GM12864 (cell line): ENCODE measurements at places on chromosomes 12 and 14.

DNA sequence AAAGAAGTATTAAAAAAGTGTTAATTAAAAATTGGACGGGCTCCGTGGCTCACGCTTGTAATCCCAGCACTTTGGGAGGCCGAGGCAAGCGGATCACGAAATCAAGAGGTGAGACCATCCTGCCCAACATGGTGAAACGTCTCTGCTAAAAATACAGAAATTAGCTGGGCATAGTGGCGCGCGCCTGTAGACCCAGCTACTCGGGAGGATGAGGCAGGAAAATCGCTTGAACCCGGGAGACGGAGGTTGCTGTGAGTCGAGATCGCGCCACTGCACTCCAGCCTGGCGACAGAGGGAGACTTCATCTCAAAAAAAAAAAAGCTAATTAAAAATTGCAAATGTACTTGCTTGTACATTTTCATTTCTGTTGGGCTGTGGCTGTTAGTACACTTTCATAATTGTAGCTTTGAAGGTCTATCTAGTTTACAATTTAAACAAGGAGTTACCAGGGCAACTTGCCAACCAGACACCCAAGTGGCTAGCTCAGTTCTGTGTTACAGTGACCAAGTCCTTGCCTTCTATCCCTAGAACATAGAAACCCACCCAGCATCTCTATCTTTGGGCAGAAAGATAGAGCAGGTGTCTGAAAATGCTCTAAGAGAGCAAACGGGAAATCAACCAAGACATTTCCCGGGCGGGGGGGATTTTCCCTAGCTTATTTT lies 1.2 kb downstream of the COA8 start:
- no peak for DNase-seq

DNA sequence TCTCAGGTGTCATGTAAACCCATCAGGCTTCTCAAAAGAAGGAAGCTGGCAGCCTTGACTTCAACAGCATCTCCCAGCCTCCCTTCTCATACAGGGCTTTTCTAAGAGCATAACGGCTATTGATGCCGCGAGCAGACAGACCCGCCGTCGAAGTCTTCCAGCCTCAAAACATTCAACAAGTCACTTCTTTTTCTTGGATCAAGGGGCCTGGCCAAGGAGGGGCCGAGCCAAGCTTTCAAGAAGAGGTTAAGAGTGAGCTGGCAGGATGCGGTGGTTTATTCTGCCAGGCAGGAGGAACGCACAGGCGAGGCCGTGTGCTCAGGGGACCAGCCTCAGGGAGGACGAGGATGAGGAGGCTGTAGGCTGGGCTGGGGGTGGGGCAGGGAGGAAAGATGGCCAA lies 102.9 kb upstream of the RFLNA start:
- no peak for DNase-seq

GRCh38 chr12:6200256-6201212 lies at the start of gene CD9:
TSS of gene CD9 (plus strand) at chr12:6200400. CDS start at chr12:6200500, 100 bp downstream.
- DNase-seq: no peak

GRCh38 chr12:10783252-10783651 lies 19.2 kb downstream of the TAS2R7 start:
- DNase-seq: no peak

DNA sequence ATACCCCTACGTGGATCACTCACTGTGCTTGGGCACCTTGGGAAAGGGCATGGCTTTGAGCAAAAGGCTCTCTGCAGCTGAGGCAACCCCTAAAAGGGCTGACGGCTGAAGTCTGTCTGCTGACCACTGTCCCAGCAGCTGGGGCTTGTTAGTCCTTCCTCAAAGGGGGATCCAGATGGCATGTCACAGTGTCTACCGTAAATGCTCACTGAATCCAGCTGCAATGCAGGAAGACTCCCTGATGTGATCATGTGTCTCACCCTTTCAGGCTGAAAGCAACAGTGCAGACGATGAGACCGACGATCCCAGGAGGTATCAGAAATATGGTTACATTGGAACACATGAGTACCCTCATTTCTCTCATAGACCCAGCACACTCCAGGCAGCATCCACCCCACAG lies 12.4 kb downstream of the OAS1 start:
- DNase-seq: no peak

GRCh38 chr12:52004042-52004648 lies 2.6 kb upstream of the TAMALIN start:
- DNase-seq: no peak

GRCh38 chr12:81962126-81962856 lies 203.1 kb upstream of the PPFIA2 start:
- no peak for DNase-seq

DNA sequence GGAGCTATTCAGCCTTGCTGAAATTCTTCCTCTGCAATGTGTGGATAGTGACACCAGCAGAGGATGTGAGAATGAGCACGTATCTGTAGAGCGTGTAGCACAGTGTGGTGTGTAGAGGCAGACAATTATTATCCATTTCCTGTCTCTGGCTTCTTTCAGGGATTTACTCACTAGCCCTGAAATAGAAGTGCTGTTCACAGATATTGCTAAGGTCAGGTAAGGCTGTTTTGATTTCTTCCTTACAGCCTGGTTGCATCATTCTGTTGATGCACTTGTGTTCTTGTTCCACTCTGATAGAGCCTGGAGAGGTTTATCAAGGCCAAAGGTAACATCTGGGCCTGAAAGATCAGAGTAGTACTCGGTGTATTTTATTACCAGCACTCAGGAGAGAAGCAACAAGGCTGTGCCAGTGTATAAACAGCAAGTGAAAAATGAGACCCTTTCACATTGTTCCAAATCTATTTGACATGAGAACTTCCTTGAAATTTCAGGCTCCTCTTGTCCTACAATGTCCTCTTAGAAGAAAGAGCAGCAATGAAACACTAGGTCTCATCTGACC lies 16.7 kb downstream of the ARG2 start:
- no peak for DNase-seq

DNA sequence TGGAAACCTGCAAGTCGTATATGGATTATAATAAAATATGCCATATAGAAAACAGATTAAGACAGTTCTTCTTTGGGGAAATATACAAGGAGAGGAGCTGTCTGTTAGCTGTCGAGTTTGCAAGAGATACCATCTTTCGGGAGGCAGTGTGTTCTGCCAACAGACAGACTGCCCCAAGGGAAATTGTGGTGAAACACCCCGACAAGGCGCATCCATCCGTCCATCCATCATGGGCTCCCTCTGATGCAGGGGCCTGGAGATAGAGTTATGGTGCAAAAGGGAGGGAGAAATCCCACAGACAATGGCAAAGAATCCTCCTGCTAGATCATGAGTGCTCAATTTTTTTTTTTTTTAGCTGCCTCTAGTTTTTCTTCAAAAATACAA lies 156.3 kb downstream of the DPF3 start:
- DNase-seq: no peak

- DNase-seq: peak; percentile 22
These were observed 4.7 kb upstream of the PSMA6 start for GRCh38 chr14:35287431-35288013.

DNA sequence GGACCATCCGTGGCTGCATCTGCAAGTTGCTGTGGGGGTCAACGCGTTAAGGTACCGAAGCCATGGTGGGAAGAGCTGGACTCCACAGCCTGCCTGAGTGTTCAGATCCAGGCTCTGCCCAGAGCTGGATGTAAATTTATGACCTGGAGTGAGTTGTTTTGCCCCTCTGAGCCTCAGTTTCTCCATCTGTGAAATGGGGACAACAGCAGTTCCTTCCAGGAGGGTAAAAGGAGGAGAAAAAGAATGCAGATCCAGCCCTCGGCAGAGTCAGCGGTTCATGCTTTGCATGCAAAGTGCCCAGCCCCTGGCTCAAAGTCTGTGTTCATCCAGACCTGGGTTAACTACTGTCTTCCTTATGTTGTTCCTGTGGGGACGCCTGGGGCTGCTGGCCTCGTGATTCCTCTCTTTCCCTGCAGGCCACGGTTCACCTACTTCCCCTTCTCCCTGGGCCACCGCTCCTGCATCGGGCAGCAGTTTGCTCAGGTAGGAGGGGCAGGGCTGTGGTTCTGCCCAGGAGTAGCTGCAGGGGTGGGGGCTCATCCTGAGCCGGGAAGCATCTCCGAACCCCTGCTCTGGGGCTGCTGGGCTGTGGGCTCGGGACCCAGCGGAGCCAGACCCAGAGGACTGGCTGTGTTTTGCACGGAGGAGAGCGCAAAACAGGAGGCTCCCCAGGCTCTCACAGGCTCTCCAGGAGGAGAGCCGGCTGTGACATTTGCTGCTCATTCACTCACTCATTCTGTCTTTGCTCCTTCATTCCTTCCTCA lies 41.9 kb downstream of the CYP46A1 start:
- DNase-seq: no peak

- no peak for DNase-seq
These were observed 12.4 kb upstream of the A2M start for GRCh38 chr12:9127936-9128663.

DNA sequence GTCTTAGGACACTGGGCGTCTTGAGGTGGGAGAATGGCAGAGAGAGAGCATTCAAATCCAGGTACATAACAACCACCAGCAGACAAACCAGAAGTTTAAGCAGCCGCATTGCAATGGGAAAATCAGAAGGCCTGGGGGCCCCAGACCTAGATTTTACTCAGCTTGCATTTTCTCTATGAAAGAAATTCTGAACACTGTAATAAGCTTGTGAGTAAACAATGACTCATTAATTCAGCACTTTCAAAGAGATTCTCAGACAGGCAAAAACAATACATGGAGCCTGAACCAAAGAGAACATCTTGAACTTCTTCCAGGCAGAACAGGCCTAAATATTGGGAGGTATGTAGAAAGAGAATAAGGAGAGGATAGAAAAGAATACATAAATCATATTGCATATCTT lies 69.8 kb upstream of the IFNG-AS1 start:
- DNase-seq: no peak

- no peak for DNase-seq
These were observed 17.4 kb downstream of the LETMD1 start for GRCh38 chr12:51065530-51065929.

DNA sequence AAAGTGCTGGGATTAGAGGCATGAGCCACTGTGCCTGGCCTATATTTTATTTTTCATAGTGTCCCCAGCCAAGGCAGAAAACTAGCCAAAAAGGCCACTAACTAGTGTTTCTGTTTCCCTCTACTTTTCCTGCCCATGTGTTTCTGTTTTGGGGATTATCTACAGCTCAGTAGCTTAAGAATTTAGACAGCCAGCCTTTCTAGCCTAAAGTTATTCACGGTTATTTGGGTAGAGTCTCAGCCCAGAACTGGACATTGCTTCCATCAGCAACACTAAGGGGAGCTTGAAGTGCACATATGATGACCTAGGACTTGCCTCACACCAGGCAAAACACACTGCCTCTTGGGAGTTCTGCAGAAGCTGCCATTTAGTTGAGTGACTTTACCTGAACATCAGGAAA lies 17.9 kb downstream of the PROX2 start:
- no peak for DNase-seq

GRCh38 chr12:14410841-14411569 lies 45.5 kb downstream of the ATF7IP start:
- DNase-seq: no peak

DNA sequence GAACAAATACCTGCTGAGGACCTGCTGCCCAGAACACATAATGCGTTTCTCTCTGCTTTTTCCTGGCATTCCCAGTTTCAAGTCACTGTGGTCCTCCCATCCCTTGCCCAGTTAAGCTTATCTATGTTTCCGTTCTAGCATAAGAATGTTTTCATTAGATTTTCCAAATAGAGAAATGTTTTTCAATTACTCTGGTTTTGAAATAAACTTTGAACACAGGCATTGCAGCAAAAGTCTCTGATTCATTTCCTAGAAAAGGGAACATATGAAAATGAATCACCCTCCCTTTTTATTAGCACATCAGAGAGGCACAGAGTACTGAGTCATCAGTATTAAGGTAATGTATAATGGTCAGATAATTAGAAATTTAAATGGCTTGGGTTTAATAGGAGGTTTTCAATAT lies 201.1 kb upstream of the TMEM260 start:
- no peak for DNase-seq

DNA sequence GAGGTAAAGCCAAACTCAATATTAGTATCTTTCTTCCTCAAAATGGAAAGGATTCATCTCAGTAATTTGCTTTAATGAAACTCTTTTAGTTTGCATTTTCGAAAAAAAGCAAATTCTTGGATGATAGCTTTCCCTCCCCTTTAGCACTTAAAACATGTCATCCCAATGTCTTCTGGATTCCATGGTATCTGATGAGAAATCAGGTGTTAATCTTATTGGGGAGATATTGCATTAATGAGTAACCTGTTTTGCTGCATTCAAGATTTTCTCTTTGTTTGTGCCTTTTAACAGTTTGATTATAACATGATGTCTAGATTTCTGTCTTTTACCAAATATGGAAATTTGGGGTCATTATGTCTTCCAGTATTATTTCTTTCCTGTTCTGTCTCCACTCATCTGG lies 405.1 kb upstream of the FOXG1 start:
- DNase-seq: no peak

DNA sequence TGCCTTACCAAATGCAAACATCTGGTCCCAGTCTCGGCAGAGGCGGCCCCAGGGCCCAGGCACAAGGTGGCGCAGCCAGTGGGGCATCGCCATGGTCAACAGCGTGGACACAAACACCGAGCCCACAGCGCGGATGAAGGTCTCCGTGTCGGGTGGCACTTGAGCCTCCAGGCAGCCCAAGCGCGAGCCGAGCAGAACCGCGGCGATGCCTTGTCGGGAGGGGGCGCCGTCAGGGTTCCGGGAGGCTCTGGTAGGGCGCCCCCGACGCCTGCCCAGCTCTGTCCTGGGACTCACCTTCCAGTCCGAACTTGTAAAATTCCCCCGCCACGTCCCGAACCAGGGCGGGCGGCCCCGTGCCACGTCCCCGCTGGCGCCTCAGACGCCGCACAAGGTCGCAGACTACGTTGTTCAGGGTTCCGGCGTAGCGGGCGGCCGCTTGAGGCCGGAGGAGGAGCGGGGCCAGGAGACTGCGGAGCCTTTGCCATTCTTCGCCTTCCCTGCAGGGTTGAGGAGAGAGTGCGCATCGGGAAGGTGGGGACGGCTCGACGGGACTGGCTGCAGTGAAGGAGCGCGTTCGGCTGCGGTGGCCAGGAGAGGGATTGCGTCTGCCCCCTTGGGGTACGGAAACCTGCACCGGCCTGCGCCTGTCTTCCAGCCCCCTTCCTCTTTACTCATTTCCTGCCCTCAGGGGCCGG lies 1.7 kb downstream of the CYP27B1 start:
- DNase-seq: no peak

GRCh38 chr14:75437201-75438143 lies 9.7 kb downstream of the JDP2 start:
- DNase-seq: no peak

- DNase-seq: no peak
These were observed 28.8 kb downstream of the KLRK1 start for GRCh38 chr12:10361084-10361483.

DNA sequence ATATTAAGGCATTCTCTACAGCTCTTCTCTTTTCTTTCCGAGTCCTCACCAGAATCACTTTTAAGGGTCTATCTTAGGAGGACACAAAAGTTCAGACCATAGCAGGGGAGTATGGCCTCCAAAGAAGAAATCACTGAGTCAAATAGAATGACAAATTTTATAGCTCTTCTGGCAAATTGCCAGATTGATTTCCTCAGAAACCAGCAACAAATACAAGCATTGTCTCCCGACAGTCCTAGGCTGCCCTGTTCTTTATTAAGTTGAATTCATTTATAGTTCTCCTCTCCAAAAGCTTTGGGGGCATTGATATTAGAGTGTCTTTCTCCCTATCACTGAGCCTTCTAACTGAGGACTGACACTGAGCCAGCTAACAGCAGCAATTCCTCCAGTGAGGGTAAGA lies 156.4 kb upstream of the FRMD6 start:
- DNase-seq: no peak
